ENCODE measurements at places on chromosomes 1 and 21.

GRCh38 chr1:205041998-205042910 is 758 bp upstream of the CNTN2 start:
- DNase-seq = peak; percentile 81

DNA sequence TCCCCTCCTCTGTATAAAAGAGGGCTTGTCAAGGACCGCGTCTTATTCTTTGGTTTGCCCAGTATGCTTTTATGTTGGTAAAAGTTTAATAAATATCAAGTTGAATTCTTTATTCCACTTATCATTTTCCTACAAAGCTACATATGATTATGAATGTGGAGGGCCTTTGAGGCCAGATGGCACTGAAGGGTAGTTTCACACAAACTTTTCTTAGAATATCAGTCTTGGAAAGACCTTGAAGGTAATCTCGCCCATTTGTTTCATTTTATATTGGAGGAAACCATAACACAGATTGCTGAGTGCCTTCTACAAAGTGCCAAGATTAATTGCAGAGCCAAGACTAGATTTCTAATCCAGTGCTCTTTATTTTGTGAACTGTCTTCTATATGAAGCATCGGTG is 5.8 kb upstream of the FUBP1 start:
- no peak for DNase-seq

DNA sequence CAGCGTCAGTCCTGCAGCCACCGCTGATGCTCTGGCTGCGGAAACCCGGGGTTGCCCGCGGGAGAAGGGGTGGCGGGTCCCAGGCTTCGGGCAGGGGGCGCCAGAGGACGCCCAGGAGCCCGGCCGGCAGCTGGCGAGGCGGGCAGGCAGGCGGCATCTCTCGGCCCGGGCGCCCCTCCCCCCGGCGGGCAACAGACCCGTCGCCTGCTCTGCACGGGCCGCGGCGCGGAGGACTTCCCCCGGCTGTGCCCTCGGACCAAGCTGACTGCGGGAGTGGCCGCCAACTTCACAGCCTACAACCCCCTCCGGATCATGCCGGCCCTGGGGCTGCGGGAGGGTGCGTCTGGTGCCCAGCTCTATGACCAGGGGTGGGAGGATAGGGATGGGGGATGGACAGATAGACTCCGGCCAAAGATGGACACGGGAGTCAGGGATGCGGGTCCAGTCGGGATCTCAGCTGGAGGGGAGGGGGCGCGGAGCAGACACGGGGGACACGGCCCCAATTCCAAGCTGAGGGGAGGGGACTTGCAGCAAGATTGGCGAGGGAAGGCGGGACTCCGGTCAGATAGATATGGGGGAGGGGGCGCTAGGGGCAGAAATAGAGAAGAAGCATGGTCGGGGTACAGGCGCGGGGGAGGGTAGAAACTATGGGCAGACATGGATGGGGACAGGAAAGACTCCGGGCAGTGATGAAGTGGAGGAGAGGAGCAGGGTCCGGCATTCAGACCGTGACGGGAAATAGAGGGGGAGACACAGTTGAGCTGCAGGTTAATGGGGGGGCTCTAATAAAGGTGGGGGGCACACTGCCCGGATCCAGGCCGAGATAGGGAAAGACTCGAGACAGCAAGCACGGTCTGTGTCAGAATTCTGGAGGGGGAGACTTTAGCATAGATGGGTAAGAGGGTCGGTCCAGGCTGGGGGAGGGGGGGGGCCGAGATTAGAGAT is 1.1 kb downstream of the ADGRB2 start:
- peak; percentile 78 for DNase-seq

GRCh38 chr1:48069662-48070395 is 72.6 kb upstream of the TRABD2B start:
- no peak for DNase-seq
